Fibroblast of upper back skin (primary cell): ENCODE measurements at places on chromosomes 2 and 18.

GRCh38 chr2:238444242-238444641, 17.5 kb downstream of the ASB1 start:
- no peak for DNase-seq

DNA sequence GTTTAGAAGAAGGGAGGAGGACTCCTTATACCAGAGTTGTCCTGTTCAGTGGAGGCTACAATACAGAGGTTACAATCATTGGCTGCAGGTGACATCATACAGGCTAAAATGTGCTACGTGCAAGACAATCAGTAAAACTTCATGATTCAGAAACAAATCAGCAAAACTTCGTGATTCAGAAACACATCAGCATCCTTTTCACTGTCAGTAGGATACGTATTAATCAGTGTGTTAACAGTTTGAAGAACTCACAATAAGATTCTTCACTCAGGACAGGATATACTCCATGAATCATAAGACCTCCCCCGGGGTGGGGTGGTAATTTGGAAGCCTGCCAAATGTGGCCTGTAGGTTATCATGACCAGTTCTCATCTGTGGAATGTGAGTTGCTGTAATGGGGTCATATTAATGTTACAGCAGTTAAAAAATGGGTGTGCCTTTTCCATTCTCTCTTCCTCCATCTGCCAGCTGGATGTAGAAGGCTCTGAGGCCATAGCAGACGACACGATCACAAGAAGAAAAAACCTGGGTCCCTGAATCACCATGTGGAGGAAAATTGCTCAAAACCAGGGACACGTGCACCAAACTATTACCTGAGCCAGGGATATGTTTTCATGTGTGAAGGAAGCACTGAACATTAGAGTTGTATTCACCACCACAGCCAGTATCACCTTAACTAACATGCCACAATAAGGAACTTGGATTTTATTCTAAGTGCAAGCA, 134.8 kb upstream of the CREB1 start:
- DNase-seq, result peak; percentile 100

DNA sequence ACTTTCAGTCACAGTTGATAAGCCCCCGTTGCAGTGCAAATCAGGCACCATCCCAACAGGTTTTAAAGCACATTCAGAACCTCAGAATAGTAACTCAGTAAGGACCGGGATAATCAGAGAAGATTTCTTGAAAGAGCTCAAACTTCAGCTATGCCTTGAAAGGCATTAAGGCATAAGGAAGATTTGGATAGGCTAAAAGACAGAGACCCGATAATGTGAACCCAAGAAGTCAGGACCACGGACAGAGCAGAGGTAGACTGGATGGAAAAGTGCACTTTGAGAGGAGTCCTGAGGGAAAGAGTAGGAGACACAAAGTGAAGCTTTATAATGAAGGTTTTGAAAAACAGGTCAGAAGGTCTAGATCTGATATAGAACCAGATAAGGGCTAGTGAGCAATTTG, 36.9 kb upstream of the KLF7 start:
- peak; percentile 65 for DNase-seq

GRCh38 chr18:9135912-9136314, 668 bp upstream of the ANKRD12 start:
- no peak for DNase-seq

GRCh38 chr18:54125429-54125828, 99.0 kb downstream of the MBD2 start:
- DNase-seq, result no peak
